ENCODE measurements at places on chromosomes 12 and 14. TPM values are rescaled to one million over a fixed set of nuclear protein-coding genes. Genes with fewer than 3 reads are reported as not detected.

Gene KCNMB4
- total RNA-seq = under 0.01 TPM

Gene ISM2
- total RNA-seq = 0.07 TPM

Gene RERG
- total RNA-seq = not detected

Gene ACSS3
- total RNA-seq = not detected

Gene NTS
- total RNA-seq = not detected

Gene IFNG
- not detected for total RNA-seq

Gene FAM181A
- not detected for total RNA-seq

Gene IL26
- not detected for total RNA-seq

Gene GALNT6
- total RNA-seq = 64.8 TPM

Gene KRT74
- total RNA-seq = not detected

Gene CLEC2D
- 1.4 TPM for total RNA-seq

Gene TXNDC16
- total RNA-seq = 3.2 TPM

Gene ABCD2
- not detected for total RNA-seq

Gene TTC9
- 0.05 TPM for total RNA-seq

Gene CCDC197
- not detected for total RNA-seq

Data from mammary microvascular endothelial cell (primary cell).